ENCODE measurements at places on chromosomes 2 and 18. TPM values are rescaled to one million over a fixed set of nuclear protein-coding genes. Genes with fewer than 3 reads are reported as not detected.

MYO7B gene
- total RNA-seq = 0.20 TPM

SERPINB12 gene
- not detected for total RNA-seq

GORASP2 gene
- 71.0 TPM for total RNA-seq

GPC1 gene
- 1.8 TPM for total RNA-seq

TRPM8 gene
- total RNA-seq = not detected

AQP12B gene
- not detected for total RNA-seq
